Glutamatergic neuron (in vitro differentiated cells): ENCODE measurements at places on chromosomes 2 and 18. TPM values are rescaled to one million over a fixed set of nuclear protein-coding genes. Genes with fewer than 3 reads are reported as not detected.

DNA sequence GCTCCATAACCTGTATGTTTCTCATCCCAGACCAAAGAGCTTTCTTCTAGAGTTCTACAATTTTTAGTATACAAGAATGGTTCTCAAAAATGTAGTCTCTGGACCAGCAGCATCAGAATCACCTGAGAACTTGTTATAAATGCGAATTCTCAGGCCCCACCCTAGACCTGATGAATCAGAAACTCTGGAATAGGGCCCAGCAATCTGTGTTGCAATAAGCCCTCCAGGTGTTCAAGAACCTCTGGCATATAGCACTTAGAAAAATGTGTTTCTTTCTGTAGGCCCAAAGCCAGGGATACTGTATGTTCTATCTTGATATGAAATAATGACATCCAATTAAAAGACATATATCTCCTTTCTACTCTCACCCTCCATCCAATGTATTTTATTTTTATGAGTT lies 10.4 kb downstream of the PAIP2B start:
- H3K27ac ChIP-seq, result no peak overlapping the region
- no peaks in the 10 kb centered on the region for H3K36me3 ChIP-seq
- no peaks in the 10 kb centered on the region for H3K27me3 ChIP-seq
- no peak for DNase-seq

DNA sequence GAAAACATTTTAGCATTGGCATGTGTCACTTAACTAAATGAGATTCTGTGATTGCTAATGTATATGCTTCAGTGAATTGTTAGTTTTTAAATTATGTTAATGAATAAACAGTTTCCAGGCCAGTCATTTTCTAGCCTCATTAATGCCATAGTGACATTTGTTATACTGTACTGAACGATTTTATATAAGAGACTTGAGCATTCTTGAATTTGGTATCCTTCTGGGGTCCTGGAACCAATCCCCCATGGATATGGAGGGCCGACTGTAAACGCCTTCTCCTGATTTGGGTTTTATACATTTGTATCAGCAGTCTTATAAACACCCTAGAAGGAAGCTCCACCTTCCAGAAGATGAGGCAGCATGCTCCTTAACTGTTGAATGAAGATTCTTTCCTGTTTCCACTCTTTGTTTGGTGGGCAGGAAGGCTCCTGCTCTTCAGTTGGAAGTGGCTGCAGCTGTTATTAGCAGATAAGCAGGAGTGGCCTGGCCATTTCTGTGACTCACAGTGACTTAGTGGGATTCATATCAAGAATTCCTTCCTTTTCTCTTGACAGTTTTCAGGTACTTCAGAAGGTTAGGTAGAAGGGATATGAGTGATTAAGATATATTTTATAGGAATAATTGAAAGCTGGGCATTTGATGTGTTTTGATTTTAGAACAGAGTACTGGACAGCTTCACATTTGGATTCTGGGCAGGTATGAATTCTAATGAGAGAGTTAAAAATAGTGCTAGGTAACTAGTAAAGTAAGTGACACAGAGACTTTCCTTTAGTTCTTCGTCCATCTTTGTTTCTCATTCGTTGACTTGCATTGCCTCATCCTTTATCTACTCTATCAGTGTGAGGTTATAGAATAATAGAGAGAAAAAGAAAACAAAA lies 124.9 kb downstream of the PLCL1 start:
- no peak overlapping the region for H3K4me3 ChIP-seq
- peaks cover 6% of the 10 kb centered on the region for H3K36me3 ChIP-seq
- H3K27me3 ChIP-seq, result no peaks in the 10 kb centered on the region
- DNase-seq, result no peak
- H3K27ac ChIP-seq, result no peak overlapping the region

- peaks cover 26% of the 10 kb centered on the region for H3K4me1 ChIP-seq
- H3K27ac ChIP-seq, result peak overlapping the region; percentile 67
- no peaks in the 10 kb centered on the region for H3K36me3 ChIP-seq
- no peak for DNase-seq
- H3K27me3 ChIP-seq, result peaks cover 2% of the 10 kb centered on the region
- no peak overlapping the region for H3K4me3 ChIP-seq
Observed at GRCh38 chr2:144240656-144241339, 279.1 kb downstream of the ZEB2 start.

GRCh38 chr2:124091721-124092120 lies 66.6 kb downstream of the CNTNAP5 start:
- H3K36me3 ChIP-seq, result no peaks in the 10 kb centered on the region
- no peak for DNase-seq
- H3K4me3 ChIP-seq, result no peak overlapping the region
- no peak overlapping the region for H3K27ac ChIP-seq
- peaks cover 19% of the 10 kb centered on the region for H3K4me1 ChIP-seq
- no peaks in the 10 kb centered on the region for H3K27me3 ChIP-seq

- DNase-seq, result no peak
- peaks cover 10% of the 10 kb centered on the region for H3K4me1 ChIP-seq
- H3K27me3 ChIP-seq, result peaks cover 3% of the 10 kb centered on the region
- no peak overlapping the region for H3K4me3 ChIP-seq
Observed at GRCh38 chr2:10124538-10125045, 2.1 kb downstream of the RRM2 start.

DNA sequence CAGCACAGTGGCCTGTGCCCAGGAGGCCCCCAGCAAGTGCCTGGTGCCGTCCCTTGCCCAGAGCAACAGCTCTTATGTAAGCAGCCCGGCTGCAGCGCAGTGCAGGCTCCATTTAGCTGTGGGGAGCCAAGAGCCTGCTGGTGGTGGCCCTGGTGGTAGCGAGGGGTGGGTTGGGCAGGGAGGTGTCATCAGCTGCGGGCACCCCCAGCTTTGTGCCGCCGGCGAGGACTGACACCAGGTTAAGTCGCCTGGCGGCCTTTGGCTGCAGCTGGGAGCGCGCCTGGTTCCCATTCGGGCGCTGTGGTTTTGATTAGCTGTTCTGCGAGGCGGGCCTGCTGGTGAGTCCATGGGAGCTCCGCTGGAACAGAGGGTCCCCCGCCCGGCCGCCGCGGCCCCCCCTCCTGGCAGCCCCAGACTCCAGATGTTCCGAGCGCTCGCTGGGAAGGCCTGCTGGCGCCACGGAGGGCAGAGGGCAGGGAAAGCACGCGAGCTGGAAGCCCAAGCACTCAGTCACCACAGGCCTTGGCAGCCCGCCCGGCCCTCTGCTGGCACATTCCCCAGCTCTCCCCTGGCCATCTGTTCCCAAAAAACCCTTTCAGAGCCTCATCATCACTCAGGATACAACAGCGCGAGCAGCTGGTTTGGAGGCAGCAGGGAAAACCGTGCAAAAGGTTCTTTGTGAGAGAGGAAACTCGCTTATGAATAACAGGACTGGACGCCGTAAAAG lies 18.4 kb downstream of the ATOH8 start:
- H3K36me3 ChIP-seq, result no peaks in the 10 kb centered on the region
- peak overlapping the region; percentile 94 for H3K27ac ChIP-seq
- peak overlapping the region; percentile 81 for H3K4me3 ChIP-seq
- peaks cover 50% of the 10 kb centered on the region for H3K4me1 ChIP-seq
- H3K27me3 ChIP-seq, result peaks cover 6% of the 10 kb centered on the region

GRCh38 chr2:67208887-67209500 lies 188.1 kb upstream of the ETAA1 start:
- no peaks in the 10 kb centered on the region for H3K27me3 ChIP-seq
- H3K27ac ChIP-seq, result no peak overlapping the region
- DNase-seq, result no peak
- H3K36me3 ChIP-seq, result no peaks in the 10 kb centered on the region

DNA sequence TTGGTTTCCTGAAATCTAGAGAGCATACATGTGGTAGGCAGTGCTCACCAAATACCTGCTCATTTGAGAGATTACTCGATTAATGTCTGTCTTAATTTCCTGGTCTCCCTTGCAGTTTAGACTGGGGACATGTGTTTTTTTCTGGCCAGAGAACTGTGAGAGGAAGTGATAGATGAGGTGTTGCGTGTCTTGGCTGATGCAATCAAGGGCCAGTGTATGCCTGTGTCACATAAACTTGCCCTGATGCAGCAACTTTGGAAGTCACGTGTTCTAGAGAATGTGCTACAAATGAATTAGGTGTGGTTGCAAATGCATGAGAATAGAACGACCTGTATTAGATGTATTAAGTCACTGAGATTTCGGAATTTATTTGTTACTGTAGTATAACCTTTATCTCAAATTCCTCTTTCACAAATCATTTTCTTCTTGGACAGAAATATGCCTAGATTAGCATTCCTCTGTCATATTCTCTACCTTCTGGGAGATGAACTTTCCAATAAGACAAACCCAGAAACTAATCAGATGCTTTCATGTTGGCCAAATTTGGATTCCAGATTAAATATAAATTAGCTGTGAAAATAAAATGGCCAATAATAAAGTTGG lies 9.9 kb upstream of the IL1A start:
- H3K4me1 ChIP-seq, result no peaks in the 10 kb centered on the region
- no peak overlapping the region for H3K27ac ChIP-seq
- DNase-seq, result no peak
- no peak overlapping the region for H3K4me3 ChIP-seq

GRCh38 chr2:220396287-220396686 lies 768.9 kb downstream of the SLC4A3 start:
- H3K27me3 ChIP-seq, result peaks cover 2% of the 10 kb centered on the region
- no peak overlapping the region for H3K4me3 ChIP-seq
- no peaks in the 10 kb centered on the region for H3K4me1 ChIP-seq
- peaks cover 3% of the 10 kb centered on the region for H3K36me3 ChIP-seq
- no peak overlapping the region for H3K27ac ChIP-seq

- no peak for DNase-seq
- no peaks in the 10 kb centered on the region for H3K36me3 ChIP-seq
- no peaks in the 10 kb centered on the region for H3K4me1 ChIP-seq
- no peak overlapping the region for H3K4me3 ChIP-seq
- H3K27ac ChIP-seq, result no peak overlapping the region
Observed at GRCh38 chr2:103396152-103396551, 634.3 kb downstream of the TMEM182 start.

DNA sequence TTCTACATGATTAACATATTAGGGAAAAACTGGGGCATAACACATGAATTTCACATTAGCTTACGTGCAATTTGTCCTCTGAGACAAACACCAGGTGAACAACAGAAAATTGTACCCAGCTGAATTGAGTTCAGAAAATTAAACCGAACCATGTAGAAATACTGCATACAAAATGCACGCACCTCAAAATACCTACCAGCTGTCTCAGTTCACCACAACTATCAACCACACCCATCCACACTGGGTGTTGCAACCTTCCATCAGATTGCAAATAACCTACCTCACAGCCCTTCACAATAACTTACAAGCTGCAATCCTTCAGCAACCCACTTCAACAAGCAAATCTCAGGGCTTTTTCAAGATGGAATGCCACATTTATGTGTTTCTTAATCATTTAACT lies 55.9 kb downstream of the UNC50 start:
- H3K4me1 ChIP-seq, result no peaks in the 10 kb centered on the region
- no peak overlapping the region for H3K27ac ChIP-seq
- H3K4me3 ChIP-seq, result no peak overlapping the region
- DNase-seq, result no peak
- H3K36me3 ChIP-seq, result peaks cover 35% of the 10 kb centered on the region

GRCh38 chr2:119809339-119810048 lies 49.8 kb downstream of the PTPN4 start:
- no peak for DNase-seq
- H3K4me1 ChIP-seq, result peaks cover 4% of the 10 kb centered on the region
- H3K36me3 ChIP-seq, result peaks cover 19% of the 10 kb centered on the region
- no peak overlapping the region for H3K27ac ChIP-seq
- no peaks in the 10 kb centered on the region for H3K27me3 ChIP-seq

DNA sequence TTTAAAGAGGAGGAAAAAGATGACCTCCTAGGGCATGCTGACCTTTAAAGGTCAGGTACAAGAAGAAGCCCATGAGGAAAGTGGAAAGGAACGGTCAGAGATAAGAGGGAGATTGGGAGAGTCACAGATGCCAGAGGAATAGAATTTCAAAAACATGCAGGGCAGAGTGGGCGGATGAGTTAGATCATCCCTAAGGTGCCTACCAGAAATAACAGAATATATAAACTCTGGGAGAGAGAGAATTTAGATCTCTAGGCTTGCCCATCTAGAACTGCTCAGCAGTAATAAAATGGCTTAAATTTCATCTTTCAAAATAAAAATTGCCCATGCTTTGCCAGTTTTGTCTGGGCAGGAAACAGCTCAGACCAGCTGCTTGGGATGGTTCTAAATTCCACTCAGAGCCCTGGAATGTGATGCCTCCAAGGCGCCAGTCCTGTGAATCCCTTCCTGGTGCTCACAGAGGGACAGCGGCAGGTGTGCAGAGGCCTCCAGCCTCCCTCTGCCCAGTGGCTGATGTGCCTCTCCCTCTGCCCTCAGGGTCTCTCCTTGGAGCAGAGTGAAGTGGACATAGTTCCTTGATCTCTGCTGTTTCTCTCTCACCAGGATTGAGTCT lies 130.9 kb downstream of the ANTXR1 start:
- H3K4me1 ChIP-seq, result no peaks in the 10 kb centered on the region
- DNase-seq, result no peak
- no peak overlapping the region for H3K27ac ChIP-seq
- H3K4me3 ChIP-seq, result no peak overlapping the region
- H3K27me3 ChIP-seq, result no peaks in the 10 kb centered on the region

DNA sequence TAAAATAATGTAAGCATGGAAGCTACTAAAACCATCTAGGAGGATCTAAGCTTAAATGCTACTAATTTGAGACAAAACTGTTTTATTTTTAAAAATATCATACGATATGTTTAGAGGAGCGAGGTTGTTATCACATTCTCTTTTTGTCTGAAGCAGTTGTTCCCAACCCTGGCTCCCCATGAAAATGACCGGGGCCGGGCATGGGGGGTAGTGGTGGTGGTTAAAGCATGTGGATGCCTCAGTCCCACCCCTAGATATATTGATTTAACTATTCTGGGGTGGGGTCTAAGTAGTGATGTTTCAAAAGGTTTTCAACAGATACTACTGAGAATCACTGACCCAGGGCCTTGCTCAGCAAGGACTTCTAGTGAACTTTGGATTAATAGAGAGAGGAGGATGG lies 359.8 kb downstream of the ALK start:
- no peaks in the 10 kb centered on the region for H3K27me3 ChIP-seq
- peaks cover 3% of the 10 kb centered on the region for H3K4me1 ChIP-seq
- no peaks in the 10 kb centered on the region for H3K36me3 ChIP-seq

GRCh38 chr2:224764565-224765236 lies 48.5 kb upstream of the CCDC195 start:
- H3K4me3 ChIP-seq, result no peak overlapping the region
- H3K4me1 ChIP-seq, result no peaks in the 10 kb centered on the region
- H3K27ac ChIP-seq, result no peak overlapping the region
- DNase-seq, result no peak

GRCh38 chr18:39500306-39500705 lies 1934.7 kb upstream of the CELF4 start:
- no peak for DNase-seq
- H3K4me1 ChIP-seq, result no peaks in the 10 kb centered on the region
- no peak overlapping the region for H3K4me3 ChIP-seq
- H3K27ac ChIP-seq, result no peak overlapping the region
- H3K27me3 ChIP-seq, result no peaks in the 10 kb centered on the region
- no peaks in the 10 kb centered on the region for H3K36me3 ChIP-seq

Gene DTNB
- total RNA-seq, result 41.7 TPM

Gene SERPINB12
- not detected for total RNA-seq

Gene POMC
- 0.29 TPM for total RNA-seq

Gene AQP12A
- total RNA-seq, result not detected

Gene GPR45
- 0.44 TPM for total RNA-seq

Gene KYNU
- total RNA-seq, result not detected

Gene TMEM237
- total RNA-seq, result 68.8 TPM

Gene WIPF1
- 15.5 TPM for total RNA-seq
